HS-27A (cell line): ENCODE measurements at places on chromosomes 7 and 10.

DNA sequence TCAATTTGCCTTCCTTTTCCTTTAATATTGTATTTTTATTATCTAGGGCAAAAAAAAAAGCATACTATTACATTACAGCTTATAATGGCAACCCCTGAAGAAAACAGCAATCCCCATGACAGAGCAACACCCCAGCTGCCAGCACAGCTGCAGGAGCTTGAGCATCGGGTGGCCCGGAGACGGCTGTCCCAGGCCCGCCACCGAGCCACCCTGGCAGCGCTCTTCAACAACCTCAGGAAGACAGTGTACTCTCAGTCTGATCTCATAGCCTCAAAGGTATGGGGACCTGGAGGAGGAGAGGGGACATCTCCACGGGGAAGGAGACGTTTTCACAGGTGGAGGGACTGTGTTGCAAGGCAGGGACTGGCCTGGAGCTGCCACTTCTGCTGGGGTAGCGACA is 6.8 kb downstream of the STRA8 start:
- DNase-seq, result no peak

DNA sequence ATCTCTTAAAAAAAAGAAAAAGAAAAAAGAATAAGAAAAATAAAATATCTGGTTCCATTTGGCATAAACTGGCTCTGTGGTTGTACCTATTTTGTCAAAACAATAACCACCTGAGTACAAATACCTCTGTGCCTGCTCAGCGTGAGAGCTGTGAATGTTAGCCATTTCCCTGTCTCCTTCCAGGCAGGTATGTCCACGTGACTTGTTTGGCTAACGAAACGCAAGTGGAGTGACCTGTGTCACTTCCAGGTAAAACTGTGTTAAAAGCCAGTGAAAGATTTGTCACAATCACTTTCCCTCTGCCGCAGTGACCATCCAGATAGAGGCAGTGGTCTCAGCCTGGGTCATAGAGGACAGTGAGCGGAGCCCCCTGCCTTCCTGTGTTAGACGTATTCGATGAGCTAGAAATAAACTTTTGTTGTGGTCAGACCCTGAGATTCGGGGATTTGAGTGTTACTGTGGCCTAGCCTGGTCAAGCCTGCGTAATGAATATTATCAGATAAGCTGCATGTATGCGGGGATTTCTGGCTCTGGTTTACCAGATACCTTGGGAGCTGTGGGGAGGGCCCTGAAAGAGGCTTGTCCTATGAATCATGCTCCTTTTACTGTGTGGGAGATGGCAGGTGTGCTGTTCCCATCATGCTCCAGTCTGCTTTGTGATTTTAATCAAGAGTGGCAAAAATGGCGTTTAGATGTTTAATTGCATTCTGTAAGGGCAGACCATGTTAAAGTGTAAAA is 3.8 kb downstream of the PTER start:
- DNase-seq, result no peak

- no peak for DNase-seq
Observed at GRCh38 chr10:123614888-123615287, 51.3 kb upstream of the GPR26 start.

DNA sequence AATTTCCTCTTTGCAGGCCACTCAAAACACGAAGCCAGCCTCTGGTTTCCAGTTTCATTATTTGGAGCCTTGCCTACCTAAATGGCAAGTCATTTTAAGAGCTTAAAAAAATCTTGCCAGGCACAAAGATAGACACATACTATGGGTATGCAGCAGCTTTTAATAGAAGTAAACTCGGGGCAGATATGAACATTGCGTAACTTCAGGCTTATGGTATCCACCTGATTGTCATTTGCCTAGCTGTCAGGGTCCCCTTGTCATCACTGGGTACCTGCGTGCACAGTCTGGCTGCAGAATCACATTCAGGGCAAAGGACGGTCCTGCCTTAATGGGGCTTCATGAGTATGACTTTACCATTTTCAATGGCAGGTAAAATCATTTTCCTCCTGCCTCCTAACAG is 466.1 kb upstream of the NRP1 start:
- DNase-seq, result no peak

- no peak for DNase-seq
Observed at GRCh38 chr7:99766484-99767099, 17.4 kb downstream of the CYP3A4 start.
